T47D (cell line): ENCODE measurements at places on chromosomes 11 and 22.

GRCh38 chr11:75810637-75811390, 4.2 kb upstream of the UVRAG start:
- DNase-seq: no peak

DNA sequence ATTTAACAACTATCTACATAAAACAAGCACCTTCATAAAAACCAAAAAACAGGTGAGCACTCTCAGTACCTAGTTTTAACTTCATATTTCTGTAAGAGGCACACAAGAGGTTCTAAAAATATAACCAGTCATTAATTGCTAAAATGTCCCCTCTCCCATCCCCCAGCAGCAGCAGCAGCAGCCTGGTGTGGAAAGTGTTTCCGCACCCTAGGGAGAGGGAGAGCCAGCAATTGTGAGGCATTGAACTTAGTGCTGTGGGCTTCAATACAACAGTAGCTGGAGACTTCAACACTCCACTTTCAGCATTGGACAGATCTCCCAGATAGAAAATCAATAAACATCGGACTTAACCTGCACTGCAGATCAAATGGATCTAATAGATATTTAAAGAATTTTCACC, 1158.5 kb downstream of the JRKL start:
- DNase-seq: no peak

- DNase-seq: no peak
Observed at GRCh38 chr11:119865661-119866156, 136.7 kb upstream of the NECTIN1 start.

GRCh38 chr22:37747715-37748100, 50.9 kb downstream of the TRIOBP start:
- no peak for DNase-seq

GRCh38 chr11:123457187-123457770, 27.2 kb downstream of the GRAMD1B start:
- DNase-seq: no peak
